ENCODE measurements at places on chromosomes 16 and 17.

DNA sequence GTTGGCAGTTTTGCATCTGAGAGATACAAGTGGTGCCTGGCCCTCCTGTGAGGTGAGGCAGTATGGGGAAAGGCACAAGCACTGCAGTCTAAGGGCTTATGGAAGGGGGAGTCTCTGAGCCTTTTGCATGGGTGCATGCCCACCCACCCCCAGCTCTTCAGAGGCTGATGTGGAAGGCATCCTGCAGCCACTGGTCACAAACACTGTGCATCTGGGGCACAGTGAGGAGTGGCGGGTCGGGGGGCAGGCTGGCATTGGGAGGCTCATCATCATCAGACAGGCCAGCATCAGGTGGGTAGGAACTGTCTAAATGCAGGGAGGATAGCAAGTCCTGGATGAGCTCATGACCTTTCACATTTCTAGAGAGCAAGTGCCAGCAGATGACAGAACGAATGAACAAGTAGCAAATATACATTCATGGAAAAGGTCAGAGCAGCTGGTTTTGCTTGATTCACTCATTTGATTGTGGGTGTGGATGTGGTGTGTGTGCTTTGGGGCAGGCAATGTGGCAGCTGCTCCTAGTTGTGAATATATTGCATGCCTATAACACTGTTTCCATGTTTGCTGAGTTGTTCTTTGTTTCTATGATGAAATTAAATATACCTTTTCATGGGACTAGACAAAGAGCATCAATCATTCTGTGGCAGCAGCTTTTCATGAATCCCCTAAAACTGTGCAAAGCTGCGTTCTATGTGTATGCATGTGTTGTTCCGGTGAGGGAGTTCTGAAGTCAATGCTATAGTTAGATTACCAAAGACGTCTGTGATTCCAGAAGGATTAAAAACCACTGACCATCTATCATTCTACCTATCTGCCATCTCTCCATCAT is 29.2 kb downstream of the TRIM25 start:
- DNase-seq, result no peak

DNA sequence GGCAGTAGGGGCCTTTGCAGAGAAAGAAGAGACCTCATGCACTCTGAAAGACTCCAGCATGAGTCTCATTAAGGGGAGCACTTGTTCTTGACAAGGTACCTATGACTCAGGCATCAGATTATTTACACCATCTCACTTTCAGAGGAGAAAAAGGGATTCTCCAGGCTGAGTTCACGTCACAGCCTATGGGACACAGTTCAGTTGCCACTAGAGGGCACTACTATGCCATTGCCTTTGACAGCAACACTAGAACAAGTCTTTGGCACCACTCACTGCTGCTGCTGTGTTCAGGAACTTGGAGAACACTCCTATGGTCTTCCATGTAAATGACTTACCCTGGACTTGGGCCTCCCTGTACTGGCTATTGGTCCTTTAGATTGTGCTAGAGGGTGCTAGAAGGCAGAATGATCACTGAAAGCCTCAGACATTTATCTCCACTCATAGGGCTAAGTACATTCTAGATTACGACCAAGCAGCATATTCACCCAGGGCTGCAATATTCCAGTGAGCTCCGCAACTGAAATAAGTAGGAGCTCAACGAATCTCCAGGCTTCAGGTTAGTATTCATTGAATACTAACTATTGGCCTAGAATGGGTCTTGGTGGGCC is 225.1 kb upstream of the CA10 start:
- peak; percentile 55 for DNase-seq

GRCh38 chr17:60902399-60902798 is 224.7 kb downstream of the BCAS3 start:
- DNase-seq, result no peak

- DNase-seq, result peak; percentile 90
Observed at GRCh38 chr16:84511180-84511800, 6.8 kb upstream of the MEAK7 start.

DNA sequence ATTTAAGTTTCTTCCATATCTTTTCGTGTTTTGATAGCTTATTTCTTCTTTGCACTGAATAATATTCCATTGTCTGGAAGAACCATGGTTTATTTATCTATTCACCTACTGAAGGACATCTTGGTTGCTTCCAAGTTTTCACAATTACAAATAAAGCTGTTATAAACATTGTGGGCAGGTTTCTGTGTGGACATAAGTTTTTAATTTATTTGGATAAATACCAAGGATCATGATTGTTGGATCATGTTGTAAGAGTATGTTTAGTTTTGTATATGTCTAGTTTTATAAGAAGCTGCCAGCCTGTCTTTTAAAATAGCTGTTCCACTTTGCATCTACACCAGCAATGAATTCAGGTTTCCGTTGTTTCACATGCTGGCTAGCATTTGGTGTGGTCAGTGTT is 339.4 kb downstream of the CDH11 start:
- no peak for DNase-seq

- DNase-seq, result peak; percentile 90
Observed at GRCh38 chr16:56860226-56861020, 4.6 kb upstream of the SLC12A3 start.

GRCh38 chr17:75576661-75577060 is 10.9 kb upstream of the MYO15B start:
- DNase-seq, result no peak

GRCh38 chr16:648071-648780 is 939 bp upstream of the WDR90 start:
- DNase-seq, result no peak

- DNase-seq, result no peak
Observed at GRCh38 chr17:3635474-3636153, 436 bp downstream of the SHPK start.

GRCh38 chr16:50455288-50455845 is 86.6 kb upstream of the BRD7 start:
- no peak for DNase-seq

DNA sequence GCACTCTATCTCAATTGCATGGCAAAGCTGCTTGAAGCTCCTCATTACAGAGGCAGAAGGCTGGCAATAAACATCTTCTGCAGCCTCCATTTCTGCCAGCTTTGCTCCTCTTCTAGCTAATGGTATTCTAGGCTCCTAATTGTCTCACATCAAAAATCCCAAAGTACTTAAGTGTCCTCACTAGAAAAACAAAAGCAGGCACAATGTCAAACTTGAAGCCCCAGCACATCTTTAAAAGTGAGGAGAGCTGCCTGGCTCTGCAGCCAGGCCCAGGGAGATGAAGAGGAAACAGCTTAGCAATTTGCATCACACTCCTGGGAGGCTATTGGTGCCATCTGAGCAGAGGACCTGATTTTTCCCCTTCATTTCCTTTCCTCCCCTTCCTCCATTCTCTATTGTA is 197.1 kb downstream of the KCNJ2 start:
- DNase-seq, result no peak

- DNase-seq, result no peak
Observed at GRCh38 chr17:77531002-77531401, 390.2 kb downstream of the SEC14L1 start.

GRCh38 chr16:85423631-85424030 is 189.5 kb upstream of the GSE1 start:
- DNase-seq, result no peak

GRCh38 chr16:69116256-69116875 is 10.9 kb downstream of the HAS3 start:
- no peak for DNase-seq

DNA sequence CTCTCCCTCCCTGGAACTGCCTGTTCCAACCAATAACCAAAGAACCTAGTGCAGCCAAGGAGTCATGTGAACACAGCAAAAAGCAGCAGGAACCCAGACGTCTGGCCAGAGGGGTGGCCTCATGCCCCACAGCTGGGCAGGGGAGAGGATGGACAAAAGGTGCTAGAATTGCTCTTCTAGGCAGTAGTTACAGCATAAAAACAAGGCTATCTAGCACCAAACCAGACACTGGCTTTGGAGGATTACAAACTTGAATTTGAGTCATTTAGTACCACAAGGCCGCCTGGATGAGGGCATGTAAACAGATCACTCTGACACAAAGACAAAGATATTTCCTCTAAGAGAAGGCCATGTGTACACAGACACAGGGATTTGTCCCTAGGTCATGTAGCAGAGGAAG is 423.3 kb upstream of the MAF start:
- DNase-seq, result no peak

- no peak for DNase-seq
Observed at GRCh38 chr17:77133087-77133638, 7.6 kb upstream of the SEC14L1 start.

- DNase-seq, result no peak
Observed at GRCh38 chr16:68636064-68636560, 9.0 kb upstream of the CDH3 start.

DNA sequence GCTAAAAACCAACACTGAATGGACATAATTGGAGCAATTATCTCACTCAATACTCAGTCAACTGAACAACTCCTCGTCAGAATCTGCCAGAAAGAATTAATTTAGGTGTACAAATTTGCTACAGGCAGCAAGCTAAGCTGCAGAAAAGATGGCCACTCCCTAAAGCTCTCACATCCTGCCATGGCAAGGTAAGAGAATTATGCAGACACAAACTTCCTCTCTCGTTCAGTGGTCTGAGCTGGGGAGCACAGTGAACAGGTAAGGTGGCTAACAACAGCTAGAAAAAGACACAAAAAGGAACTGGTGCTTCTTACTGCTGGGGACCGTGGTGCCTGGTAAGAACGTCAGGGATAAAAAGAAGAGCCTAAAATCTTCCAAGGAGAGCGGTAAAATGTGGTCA is 74.9 kb upstream of the BCAR1 start:
- DNase-seq, result no peak

GRCh38 chr17:37450112-37450511 is 39.6 kb upstream of the DUSP14 start:
- DNase-seq, result no peak

DNA sequence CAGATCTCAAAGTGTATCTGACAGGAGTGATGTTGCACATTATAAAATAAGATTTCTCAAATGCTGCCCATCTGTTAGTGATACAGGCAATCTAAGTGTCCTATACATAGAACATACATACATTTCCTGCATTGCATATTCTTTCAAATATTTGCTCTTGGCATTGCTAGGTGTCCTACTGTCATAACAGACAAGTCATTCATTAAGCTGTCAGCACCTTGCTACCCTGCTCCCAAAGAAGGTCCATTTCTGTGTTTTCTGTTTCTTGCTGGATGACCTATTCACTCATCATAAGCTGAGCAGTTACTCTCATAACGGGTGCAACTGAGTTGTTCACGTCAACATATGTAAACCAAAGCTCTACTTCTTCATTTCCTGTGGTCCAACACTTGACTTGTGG is 719.0 kb downstream of the KCNJ2 start:
- DNase-seq, result no peak

DNA sequence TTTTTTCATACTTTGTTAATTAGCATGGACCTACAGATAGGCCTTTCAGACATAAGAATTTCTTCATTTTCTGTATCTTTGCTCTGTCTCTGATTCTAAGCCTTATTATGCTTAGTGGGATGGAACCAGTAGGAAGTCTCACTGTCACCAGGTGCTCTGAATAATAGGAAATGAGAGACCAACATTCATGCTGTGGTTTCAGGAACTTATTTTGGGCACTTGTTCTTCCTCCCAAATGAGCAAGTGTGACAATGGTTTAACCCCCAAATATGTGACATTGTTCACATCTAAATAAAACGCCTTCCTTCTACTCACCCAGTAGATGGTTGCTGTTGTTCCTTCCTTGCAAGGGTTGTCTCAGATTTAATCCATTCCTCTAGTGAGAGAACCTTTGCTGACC is 100.2 kb downstream of the SYCE1L start:
- DNase-seq, result no peak

DNA sequence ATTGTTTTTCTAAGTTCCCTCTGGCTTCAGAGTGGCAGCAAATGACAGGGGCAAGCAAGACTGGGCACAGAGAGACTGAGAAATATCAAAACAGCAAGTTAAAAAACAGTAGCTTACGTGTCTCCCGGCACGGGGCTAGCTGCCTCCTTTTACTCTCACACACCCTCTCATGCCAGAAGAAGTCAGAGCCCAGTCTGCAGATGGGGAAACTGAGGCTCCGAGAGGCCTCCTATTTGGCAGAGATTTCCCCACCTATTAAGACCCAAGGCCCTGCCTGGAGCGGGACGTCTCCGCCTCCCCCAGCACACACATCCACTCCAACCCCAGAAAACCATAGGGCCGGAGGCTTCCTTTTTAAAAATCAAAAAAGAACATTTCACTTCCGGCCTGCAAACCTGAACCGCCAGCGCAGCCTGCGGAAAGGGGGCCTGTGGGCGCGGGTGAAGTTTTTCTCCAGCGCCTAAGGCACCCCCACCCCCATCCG is 832 bp downstream of the CARHSP1 start:
- DNase-seq, result peak; percentile 85

DNA sequence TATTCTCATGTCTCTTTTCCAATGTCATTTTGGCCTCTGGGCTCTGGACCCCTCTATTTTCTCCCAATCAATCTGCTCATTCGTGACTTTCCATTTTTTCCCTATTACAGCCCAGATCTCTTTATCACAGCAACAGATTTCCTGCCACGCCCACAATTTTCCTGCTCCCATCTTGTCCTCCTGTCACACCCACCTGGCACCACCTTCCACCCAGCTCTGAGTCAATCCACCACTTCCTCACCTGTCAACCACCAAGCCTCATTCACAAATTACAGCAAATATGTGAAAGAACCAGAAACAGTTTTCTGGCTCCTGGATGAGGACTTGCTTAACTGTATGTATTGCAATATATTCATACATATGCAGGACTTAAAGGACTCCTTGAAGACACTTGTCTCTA is 311.3 kb downstream of the GRIN2A start:
- no peak for DNase-seq

GRCh38 chr17:35947156-35947585 is 3.7 kb upstream of the LYZL6 start:
- DNase-seq, result peak; percentile 84

GRCh38 chr16:20944861-20945574 is 44.4 kb downstream of the LYRM1 start:
- peak; percentile 69 for DNase-seq

DNA sequence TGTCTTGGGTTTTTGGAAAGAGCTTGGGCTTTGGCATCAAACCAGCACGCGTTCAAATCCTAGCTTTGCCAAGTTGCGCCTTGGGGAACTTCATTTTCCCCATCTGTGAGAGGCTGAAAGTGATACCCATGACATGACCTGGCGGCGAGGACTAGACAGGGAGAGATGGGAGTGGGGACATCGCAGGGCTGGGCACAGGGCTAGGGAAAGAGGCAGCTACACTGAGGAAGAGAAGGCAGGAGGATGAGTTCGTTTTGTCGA is 202.9 kb downstream of the IRF8 start:
- DNase-seq, result no peak

DNA sequence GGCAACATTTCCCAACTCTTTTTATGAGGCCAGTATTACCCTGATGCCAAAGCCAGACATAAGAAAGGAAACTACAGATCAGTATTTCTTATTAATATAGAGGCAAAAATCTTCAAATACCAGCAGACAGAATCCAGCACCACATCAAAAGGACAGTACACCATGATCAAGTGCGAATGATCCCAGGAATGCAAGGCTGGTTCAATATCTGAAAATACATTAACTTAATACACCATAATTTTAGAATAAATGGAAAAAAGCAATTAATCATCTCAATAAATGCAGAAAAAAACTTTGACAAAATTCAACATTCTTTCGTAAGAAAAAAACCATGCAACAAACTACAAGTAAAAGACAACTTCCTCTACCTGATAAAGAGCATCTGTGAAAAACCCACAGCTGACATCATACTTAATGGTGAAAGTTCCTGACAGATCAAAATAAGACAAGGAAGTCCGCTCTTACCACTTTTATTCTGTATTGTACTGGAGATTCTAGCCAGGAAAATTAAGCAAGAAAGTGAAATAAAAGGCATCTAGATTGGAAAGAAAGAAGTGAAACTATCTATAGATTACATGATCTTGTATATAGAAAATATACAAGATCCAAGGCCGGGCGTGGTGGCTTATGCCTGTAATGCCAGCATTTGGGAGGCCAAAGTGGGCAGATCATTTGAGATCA is 26.4 kb upstream of the MAPK3 start:
- DNase-seq, result no peak

- peak; percentile 17 for DNase-seq
Observed at GRCh38 chr16:68499006-68499405, 40.1 kb upstream of the ZFP90 start.

All from common myeloid progenitor, CD34-positive (primary cell).